NCI-H345 (cell line): ENCODE measurements at places on chromosomes 16 and 17.

DNA sequence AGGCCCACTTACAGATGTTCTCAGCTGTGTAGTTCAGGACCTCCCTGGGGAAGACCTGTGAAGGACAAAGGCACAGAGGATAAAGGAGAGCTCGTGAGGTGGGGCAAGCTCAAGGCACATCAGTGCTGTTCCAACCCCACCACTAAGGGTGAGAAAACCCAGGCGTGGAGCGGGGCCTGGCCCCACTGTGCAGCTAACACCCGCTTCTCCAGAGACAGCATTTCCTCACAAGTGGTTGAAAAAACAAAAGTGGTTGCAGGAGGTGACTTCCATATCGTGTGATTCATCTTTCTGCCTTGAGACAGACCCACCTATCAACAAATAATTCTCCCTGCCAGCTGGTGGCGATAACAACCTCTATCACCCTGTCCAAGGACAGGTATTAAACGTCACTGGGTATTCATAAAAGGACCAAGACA lies 30.0 kb downstream of the SNN start:
- no peak for DNase-seq

GRCh38 chr16:81392011-81392410 lies 52.6 kb upstream of the CMIP start:
- DNase-seq, result no peak

DNA sequence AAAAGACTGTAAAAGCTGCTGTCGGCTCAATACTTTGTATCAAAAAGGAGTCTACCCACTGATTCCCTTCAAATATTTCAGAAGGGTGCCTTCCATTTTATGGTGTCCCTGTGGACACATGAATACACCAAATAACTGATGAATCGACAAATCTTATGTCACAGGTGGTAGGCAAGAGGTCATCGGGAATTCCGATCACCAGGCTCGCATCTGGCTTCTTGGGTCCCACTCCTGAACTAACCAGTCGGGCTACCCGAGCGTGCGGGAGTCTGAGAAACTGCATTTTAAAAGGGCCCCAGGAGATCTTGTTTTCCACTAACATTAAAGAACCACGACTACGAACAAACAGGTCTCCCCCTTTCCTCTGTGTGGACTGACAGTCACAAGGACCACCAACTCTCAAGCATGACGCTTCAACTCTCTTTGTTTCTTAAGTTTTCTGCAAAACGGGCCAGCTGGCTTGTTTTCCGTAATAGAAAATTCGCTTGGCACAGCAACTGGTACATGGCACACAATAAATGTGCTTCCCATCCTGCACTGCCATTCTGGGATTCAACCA lies 873 bp downstream of the PSME3IP1 start:
- no peak for DNase-seq

GRCh38 chr17:45063198-45063597 lies 2.1 kb downstream of the NMT1 start:
- no peak for DNase-seq

- DNase-seq, result no peak
Observed at GRCh38 chr17:63538693-63539595, 11.3 kb upstream of the DCAF7 start.

DNA sequence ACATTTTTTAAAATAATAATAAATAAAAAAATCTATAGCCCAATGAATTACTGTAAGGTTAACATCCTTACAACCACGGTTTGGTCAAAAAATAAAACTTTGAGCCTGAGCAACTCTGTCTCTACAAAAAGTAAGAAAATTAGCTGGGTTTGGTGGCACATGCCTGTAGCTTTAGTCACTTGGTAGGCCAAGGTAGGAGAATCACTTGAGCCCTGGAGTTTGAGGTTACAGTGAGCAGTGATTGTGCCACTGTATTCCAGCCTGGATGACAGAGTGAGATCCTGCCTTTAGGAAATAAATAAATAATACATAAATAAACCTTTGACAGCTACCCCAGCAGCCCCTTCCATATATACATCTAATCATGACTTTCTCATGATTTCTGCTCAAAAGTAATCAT lies 26.9 kb upstream of the PHAF1 start:
- DNase-seq, result no peak

- no peak for DNase-seq
Observed at GRCh38 chr16:59385491-59385890, 651.4 kb upstream of the GOT2 start.

DNA sequence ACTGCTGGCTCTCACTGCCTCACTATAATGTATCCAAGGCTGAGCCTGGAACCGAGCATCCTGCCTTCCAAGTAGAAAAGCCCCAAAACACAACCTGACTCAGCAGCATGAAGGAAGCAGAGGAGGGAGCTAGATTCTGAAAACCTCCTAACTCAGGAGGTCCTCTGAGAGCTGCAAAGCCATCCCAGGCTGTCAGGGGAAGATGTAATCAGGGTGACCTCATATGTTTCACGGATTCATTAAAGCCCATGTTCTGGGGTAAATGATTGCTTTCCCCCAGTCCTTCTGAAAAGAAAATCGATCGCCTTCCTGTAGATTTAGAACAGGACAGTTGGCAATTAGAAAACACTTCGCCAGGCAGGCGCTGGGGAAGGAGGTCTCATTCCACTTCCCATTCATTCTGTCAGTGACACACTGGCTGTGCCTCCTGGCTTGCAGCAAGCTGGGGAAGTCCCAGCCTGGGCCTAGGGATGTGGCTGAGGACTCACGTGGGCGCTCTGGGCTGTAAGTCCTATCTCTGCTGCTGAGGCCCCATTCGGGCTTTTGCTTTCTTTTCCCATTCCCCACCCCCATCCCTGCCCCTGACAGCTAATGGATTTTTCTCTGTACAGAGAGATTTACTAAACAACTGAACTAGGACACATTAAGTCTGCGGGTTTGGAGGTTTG lies 75.7 kb upstream of the TMEM132E start:
- DNase-seq, result no peak

- no peak for DNase-seq
Observed at GRCh38 chr16:85220964-85221731, 108.9 kb upstream of the CIBAR2 start.

GRCh38 chr17:48054238-48055185 lies 6.4 kb downstream of the NFE2L1 start:
- DNase-seq, result peak; percentile 16

- peak; percentile 51 for DNase-seq
Observed at GRCh38 chr17:45784741-45785479, 790 bp downstream of the CRHR1 start.

- no peak for DNase-seq
Observed at GRCh38 chr17:76747716-76748363, 9.9 kb downstream of the MFSD11 start.

GRCh38 chr16:66620429-66620795 lies 15.9 kb downstream of the CMTM3 start:
- DNase-seq, result no peak

GRCh38 chr17:65371702-65372101 lies 189.7 kb downstream of the AXIN2 start:
- no peak for DNase-seq

GRCh38 chr17:44386182-44386525 lies 3.3 kb downstream of the ITGA2B start:
- DNase-seq, result no peak

DNA sequence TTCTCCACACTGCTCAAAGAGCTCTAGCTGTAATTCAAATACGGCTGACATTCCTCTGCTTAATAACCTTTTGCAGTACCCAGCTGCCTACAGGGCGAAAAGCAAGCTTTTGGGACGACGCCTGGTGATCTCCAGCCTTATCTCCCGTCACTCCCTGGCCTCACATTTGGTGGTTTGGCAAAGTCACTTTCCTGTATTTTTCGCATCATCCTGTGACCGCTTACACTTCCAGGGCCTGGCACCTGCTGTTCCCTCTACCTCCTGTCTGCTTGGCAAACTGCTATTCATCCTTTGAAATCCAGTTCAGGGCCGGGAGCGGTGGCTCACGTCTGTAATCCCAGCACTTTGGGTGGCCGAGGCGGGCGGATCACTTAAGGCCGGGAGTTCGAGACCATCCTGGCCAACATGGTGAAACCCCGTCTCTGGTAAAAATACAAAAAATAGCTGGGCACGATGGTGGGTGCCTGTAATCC lies 2.7 kb upstream of the BHLHA9 start:
- DNase-seq, result no peak

DNA sequence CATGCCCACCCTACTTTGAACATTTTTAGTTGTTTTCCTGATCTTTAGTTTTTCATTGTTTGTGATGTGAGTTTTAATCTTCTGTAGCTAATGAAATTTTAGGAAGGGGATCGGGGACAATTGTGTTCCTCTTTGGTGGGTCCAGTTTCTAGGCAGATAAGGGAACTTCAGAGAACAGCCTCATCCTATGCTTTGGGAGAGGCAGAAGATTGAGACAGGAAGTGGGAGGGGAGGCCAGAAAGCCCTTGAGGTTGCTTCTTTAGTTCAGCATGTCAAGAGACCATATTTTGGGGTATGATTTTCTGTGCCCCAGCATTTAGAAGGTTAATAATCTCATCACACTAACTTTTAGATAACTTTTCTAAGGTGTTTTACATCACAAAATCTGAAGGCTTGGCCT lies 191.0 kb downstream of the TANC2 start:
- no peak for DNase-seq

- no peak for DNase-seq
Observed at GRCh38 chr16:49952386-49952785, 72.6 kb upstream of the CNEP1R1 start.

DNA sequence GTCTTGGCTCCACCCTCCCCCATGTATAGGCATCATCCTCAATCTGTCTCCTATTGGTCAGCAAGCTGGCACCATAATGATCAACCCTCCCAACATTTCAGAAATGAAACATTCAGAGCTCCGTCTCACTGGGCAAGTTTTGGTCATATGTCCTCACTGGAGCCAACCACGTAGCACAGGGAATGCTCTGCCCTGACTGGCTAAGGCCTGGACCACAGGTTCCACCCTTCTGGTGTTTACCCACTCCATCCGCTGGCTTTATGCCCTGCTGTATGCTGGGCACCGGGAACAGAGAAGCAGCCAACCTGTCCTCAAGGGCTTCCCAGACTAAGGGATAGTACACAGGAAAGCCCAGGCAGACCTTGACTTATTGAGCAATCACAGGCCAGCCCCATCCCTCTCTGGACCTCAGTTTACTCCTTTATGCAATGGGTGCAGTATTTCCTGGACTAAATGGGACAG lies 20.5 kb downstream of the MYO15A start:
- no peak for DNase-seq

GRCh38 chr17:17156511-17156910 lies 49.6 kb downstream of the PLD6 start:
- DNase-seq, result no peak

- no peak for DNase-seq
Observed at GRCh38 chr16:72877374-72878028, 170.4 kb downstream of the ZFHX3 start.

GRCh38 chr17:80667462-80668277 lies 123.0 kb downstream of the RPTOR start:
- no peak for DNase-seq

GRCh38 chr16:70653406-70653805 lies 7.0 kb downstream of the IL34 start:
- DNase-seq, result no peak

- no peak for DNase-seq
Observed at GRCh38 chr16:88087517-88087877, 136.3 kb downstream of the BANP start.

DNA sequence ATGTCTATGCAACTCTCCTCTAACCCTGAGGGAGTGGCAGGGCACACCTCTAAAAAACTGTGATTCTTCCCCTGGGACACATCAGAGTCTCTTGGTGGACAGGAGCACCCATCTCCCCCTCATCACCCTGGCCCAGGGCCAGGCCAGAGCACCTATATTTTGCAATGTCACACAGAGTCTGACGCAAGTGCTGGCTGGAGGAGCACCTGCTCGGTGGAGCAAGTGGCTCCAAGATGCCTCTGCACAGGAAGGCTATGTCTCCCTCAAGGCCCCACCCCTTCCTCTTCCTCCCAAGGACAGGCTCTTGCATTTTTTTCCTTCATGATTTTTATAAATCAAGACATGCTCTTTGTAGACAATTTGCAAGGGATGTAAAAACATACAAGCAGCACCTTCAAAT lies 13.3 kb downstream of the SNN start:
- no peak for DNase-seq

- DNase-seq, result peak; percentile 76
Observed at GRCh38 chr17:59753522-59754467, 46.3 kb downstream of the VMP1 start.

- DNase-seq, result peak; percentile 21
Observed at GRCh38 chr16:578870-579405, 9.2 kb downstream of the PIGQ start.

DNA sequence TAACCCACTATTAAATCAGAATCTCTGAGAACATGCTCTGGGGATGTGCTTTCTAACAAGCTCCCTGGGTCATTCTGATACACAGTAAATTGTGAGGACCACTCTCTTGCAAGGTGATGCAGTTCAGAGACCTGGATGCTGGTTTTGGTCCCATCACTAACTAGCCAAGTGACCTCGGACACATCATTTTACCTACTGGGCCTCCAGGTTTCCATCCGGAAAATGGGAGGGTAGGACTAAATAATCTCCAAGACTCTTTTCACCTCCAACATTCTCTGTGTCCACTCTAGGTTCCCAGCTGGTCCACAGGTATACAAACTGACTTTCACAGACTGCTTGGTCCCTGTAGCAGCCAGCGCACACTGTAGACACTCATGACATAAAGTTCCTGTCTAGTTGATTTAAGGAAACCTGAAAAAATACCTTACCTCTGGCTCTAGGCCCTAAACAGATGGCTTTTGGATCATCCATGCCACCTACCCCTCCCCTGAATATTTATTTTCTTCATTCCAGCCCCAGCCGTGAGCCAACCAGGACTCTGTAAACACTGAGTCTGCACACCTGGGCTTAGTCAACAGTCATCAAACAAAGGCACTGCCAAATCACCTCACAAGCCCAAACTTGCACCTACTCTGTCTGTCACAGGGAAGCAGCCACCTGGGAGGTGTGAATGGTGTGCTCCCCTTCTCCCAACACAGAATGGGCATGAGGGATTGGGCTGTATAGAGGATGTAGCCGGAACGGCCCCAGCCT lies 51.3 kb upstream of the MRPS23 start:
- peak; percentile 97 for DNase-seq

DNA sequence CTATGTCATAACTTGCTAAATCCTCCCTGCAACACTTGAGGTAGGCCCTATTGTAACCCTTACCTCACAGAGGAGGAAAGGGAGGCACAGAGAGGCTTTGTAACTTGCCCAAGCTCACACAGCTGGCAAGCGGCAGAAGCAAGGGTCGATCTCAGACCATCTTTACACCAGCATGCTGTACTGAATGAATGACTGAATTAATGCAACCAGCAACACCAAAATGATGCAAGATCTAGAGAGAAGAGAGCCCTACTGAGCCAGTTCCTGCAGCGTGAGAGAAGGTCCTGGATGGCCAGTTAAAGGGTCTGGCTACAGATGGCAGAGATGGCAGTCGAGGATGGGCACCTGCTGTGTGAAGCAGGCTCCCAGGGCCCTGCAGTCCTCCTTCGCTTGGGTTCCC lies 8.2 kb upstream of the KLHL36 start:
- DNase-seq, result no peak

DNA sequence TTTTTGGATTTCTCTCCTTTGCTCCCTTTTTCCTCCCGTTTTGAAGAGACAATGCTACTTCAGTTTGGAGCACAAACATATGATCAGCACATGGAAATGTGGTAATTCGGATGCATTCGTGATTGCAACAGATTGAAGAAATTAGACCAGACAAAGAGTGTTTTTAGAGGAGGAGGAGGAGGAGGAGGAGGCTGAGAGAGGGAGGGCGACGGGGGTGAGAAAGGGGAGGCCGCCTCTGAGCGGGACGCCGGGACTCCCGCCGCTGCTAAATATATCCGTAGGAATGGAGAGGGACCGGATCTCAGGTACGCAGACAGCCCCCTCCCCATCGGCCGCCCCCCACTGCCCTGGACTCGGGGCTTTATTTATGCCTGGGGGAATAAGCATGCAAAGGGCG lies 179.3 kb downstream of the SEC14L1 start:
- no peak for DNase-seq
